ENCODE measurements at places on chromosomes 6 and 20.

GRCh38 chr6:134590449-134590848 is 272.5 kb upstream of the SGK1 start:
- H3K27ac ChIP-seq, result no peak overlapping the region
- H3K36me3 ChIP-seq, result no peaks in the 10 kb centered on the region
- H3K4me3 ChIP-seq, result no peak overlapping the region

- H3K36me3 ChIP-seq, result no peaks in the 10 kb centered on the region
- no peak overlapping the region for H3K4me3 ChIP-seq
- no peaks in the 10 kb centered on the region for H3K4me1 ChIP-seq
- no peaks in the 10 kb centered on the region for H3K27me3 ChIP-seq
- H3K27ac ChIP-seq, result no peak overlapping the region
- DNase-seq, result no peak
These were observed 778.5 kb downstream of the MAFB start for GRCh38 chr20:39910536-39910935.

GRCh38 chr6:37658121-37658520 is 39.6 kb downstream of the MDGA1 start:
- DNase-seq, result no peak
- H3K27me3 ChIP-seq, result peaks cover 4% of the 10 kb centered on the region
- peaks cover 2% of the 10 kb centered on the region for H3K36me3 ChIP-seq
- H3K4me1 ChIP-seq, result no peaks in the 10 kb centered on the region

GRCh38 chr20:43786885-43787284 is 60.1 kb upstream of the GTSF1L start:
- no peaks in the 10 kb centered on the region for H3K36me3 ChIP-seq
- no peak overlapping the region for H3K27ac ChIP-seq
- peaks cover 4% of the 10 kb centered on the region for H3K4me1 ChIP-seq
- no peak overlapping the region for H3K4me3 ChIP-seq
- peaks cover 4% of the 10 kb centered on the region for H3K27me3 ChIP-seq

- H3K27ac ChIP-seq, result peak overlapping the region; percentile 32
- no peak for DNase-seq
- peaks cover 7% of the 10 kb centered on the region for H3K27me3 ChIP-seq
- no peaks in the 10 kb centered on the region for H3K36me3 ChIP-seq
- H3K4me1 ChIP-seq, result peaks cover 3% of the 10 kb centered on the region
- no peak overlapping the region for H3K4me3 ChIP-seq
These were observed 150.1 kb upstream of the RPS6KA2 start for GRCh38 chr6:166777096-166777630.

DNA sequence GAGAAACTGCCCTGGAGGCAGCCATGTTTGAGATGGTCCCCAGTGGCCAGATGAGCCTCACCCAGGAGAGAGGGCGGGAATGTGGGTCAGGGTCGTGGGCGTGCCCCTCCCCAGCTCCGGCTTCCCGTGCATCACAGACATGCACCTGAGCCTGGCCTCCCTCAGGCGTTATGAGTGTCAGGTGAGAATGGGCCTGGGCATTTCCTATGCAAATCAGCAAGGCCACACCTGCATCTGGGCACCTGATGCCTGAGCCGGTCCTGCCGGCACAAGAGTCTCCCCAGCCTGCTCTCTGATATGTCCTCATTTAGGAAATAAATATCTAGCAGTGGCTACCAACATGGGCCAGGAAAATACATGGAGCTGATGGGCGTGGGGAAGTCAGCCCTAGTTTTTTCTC is 82.4 kb downstream of the RAMACL start:
- H3K36me3 ChIP-seq, result peaks cover 7% of the 10 kb centered on the region
- DNase-seq, result no peak
- no peaks in the 10 kb centered on the region for H3K27me3 ChIP-seq
- H3K27ac ChIP-seq, result no peak overlapping the region

DNA sequence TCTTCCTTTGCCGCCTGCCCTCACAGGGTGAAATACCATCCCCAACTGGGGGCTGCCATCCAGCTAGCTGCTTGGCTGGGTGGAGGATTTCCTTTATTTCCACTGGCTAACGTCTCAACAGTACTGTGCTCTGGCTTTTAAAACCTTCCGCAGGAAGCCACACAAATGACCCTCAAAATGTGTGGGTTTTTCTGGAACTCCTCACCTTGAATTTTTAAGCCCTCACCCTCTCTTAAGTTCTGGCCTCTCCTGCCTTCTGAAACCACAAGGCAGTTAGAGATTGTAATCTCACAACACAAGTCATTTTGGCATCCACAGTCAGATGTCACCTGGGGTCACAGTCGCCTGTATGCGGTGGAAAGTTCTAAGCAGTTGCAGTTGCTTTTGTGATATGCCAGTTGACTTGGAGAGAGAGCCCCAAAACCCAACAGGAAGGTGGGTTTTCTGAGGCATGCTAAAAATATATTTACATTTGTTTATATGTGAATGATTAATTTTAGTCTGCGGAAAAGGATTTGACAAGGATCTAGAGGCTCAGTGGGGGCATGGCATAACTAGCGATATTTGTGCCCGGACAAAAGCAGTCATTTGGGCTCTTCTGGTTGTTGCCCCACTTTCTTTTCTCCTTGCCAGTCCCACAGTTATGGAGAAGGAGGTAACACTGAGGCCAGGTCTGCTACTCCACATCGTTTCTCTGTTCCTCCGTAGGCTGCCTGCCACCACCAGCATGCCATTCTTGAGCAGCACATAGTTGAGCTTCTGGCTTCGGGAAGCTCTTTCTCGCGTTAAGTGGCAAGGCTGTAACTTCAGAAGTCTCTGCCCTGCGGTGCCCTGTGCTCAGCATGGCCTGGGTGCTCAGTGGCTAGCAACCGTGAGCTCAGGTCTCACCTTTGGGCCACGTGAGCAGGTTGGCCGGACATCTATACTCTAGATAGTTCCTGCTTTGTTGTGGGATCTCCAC is 335.3 kb downstream of the CD83 start:
- peak overlapping the region; percentile 56 for H3K27ac ChIP-seq
- peak overlapping the region; percentile 74 for H3K4me3 ChIP-seq
- peaks cover 51% of the 10 kb centered on the region for H3K4me1 ChIP-seq
- no peak for DNase-seq

DNA sequence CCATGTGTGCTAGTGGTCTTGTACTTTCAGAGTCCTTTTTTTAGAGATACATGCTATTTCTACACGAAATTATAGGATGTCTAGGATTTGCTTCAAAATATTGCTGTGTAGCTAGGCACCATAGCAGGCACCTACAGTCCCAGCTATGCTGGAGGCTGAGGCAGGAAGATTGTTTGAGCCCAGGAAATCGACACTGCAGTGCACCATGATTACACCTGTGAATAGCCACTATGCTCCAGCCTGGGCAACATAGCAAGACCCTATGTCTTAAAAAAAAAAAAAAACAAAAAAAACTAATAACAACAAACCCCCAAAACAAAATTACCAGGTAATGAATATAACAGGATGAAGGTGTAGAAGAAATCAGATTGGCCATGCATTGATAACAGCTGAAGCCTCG is 121.7 kb downstream of the NFATC2 start:
- peaks cover 52% of the 10 kb centered on the region for H3K4me1 ChIP-seq
- no peak for DNase-seq
- H3K4me3 ChIP-seq, result no peak overlapping the region
- peak overlapping the region; percentile 100 for H3K27ac ChIP-seq

GRCh38 chr6:163369141-163369540 is 45.4 kb upstream of the QKI start:
- peaks cover 47% of the 10 kb centered on the region for H3K27me3 ChIP-seq
- no peak overlapping the region for H3K27ac ChIP-seq
- no peak for DNase-seq
- H3K4me3 ChIP-seq, result no peak overlapping the region

DNA sequence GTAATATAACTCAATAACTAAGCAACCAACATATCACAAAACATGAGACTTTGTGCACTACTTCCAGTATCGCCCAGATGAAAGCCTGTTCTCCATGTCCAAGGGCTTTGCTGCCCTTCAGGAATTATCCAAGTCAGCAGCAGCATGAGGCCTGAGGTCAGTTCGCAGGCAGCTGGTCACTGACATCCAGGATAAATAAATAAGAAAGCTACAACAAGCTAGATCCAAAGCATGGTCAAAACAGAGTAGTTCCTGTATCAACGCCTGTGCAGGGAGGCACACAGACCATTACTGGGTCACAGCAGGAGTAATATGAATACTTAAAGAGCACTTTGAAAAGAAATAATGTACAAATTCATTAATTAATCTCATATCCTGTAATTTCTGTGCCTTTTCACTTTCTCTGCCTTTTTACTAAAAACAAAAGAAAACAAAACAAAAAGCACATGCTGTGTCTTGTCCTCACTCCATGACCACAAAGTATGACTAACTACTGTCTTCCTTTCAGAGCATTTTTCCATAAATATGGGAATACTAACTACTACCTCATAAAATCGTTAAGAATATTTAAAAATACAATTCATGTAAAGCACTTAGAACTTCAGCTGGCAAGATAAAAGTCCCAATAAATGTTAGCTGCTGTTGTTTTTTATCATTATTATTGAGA is 374.9 kb upstream of the IRAK1BP1 start:
- H3K36me3 ChIP-seq, result no peaks in the 10 kb centered on the region
- no peak overlapping the region for H3K27ac ChIP-seq
- no peak for DNase-seq
- no peaks in the 10 kb centered on the region for H3K4me1 ChIP-seq

- peaks cover 2% of the 10 kb centered on the region for H3K4me1 ChIP-seq
- no peak overlapping the region for H3K4me3 ChIP-seq
- H3K27ac ChIP-seq, result peak overlapping the region; percentile 51
- H3K27me3 ChIP-seq, result peaks cover 5% of the 10 kb centered on the region
- H3K36me3 ChIP-seq, result peaks cover 3% of the 10 kb centered on the region
- no peak for DNase-seq
These were observed 44.9 kb upstream of the SCML4 start for GRCh38 chr6:107868867-107869611.

DNA sequence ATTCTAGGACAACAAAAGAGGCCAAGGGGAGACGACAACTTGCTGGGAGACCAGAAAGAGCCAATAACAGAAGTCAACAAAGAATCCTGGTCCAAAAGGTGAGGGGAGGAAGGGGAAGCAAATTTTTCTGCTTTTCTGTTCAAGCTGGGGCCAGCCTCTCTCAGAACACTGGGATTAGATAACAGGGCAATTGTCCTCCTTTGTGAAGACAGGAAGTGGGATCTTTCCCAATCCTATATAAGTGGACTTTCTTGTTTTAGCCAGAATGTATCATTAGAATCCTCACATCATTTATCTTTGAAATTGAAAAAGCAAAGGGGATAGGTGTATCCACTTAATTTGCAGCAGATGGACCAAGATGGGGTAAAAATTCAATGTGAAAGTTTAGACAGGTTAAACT is 101.2 kb upstream of the COL21A1 start:
- H3K4me3 ChIP-seq, result no peak overlapping the region
- H3K27ac ChIP-seq, result no peak overlapping the region
- H3K36me3 ChIP-seq, result no peaks in the 10 kb centered on the region
- H3K4me1 ChIP-seq, result no peaks in the 10 kb centered on the region
- H3K27me3 ChIP-seq, result peaks cover 20% of the 10 kb centered on the region
- no peak for DNase-seq

DNA sequence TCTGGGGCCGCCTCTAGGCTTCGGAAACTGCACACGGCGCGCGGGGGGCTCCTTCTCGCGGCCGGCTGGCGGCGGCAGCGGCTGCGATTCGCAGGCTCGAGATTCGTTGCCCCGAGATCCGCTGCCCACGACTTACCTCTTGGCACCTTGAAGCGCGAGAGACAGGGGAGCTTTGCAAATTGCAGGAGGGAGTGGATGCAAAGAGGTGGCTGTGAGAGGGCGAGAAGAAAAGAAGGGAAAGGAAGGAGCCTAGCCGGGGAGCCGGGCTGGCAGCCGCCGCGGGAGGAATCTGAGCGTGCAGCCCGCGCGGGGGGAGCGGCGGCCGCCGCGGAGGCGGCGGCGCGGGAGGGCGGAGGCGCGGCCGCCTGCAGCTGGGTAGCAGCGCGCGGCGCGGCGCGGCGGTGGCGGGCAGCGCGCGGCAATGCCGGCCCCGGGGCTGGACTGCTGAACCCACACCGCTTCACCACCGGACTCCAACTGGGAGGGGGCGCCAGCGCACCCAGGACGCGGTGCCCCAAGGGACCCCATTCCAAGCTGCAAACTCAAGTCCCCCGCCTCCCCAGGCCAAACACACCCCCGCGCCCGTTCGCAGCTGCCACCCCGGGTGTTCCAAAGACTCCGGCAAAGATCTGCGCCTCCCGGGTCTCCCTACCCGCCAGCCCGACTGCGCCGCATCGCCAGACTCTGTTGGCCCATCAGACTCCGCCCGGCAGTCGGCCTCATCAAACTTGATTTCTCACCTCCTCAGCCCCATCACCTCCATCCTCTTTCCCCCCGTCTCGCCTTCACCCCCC is 44.2 kb upstream of the SUPT3H start:
- H3K27ac ChIP-seq, result peak overlapping the region; percentile 97
- no peaks in the 10 kb centered on the region for H3K27me3 ChIP-seq
- peaks cover 9% of the 10 kb centered on the region for H3K36me3 ChIP-seq
- H3K4me1 ChIP-seq, result peaks cover 31% of the 10 kb centered on the region
- peak; percentile 43 for DNase-seq

- H3K4me1 ChIP-seq, result no peaks in the 10 kb centered on the region
- H3K4me3 ChIP-seq, result no peak overlapping the region
- no peaks in the 10 kb centered on the region for H3K27me3 ChIP-seq
- DNase-seq, result no peak
These were observed 50.4 kb downstream of the IRAK1BP1 start for GRCh38 chr6:78917788-78918187.

- H3K27me3 ChIP-seq, result peaks cover 50% of the 10 kb centered on the region
- H3K4me3 ChIP-seq, result peak overlapping the region; percentile 93
- H3K27ac ChIP-seq, result no peak overlapping the region
- peaks cover 13% of the 10 kb centered on the region for H3K4me1 ChIP-seq
These were observed 802 bp downstream of the CYP39A1 start for GRCh38 chr6:46651816-46652215.

DNA sequence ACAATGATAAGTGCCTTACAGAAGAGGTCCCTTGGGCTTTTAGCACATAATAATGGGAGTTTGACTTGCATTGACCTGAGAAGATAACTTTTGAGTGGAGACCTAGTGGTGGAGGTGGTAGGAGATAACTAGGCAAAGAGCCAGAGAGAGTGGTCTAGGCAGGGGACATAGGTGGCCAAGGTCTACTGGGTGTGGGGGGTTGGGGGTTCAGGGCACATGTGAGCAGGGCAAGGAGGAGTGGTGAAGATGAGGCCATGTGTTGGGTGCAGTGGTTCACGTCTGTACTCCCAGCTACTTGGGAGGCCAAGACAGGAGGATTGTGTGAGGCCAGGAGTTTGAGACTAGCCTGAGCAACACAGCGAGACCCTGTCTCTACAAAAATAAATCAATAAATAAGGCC is 74.3 kb upstream of the CTNNBL1 start:
- H3K36me3 ChIP-seq, result no peaks in the 10 kb centered on the region
- peaks cover 57% of the 10 kb centered on the region for H3K27me3 ChIP-seq
- no peak for DNase-seq
- no peak overlapping the region for H3K4me3 ChIP-seq

DNA sequence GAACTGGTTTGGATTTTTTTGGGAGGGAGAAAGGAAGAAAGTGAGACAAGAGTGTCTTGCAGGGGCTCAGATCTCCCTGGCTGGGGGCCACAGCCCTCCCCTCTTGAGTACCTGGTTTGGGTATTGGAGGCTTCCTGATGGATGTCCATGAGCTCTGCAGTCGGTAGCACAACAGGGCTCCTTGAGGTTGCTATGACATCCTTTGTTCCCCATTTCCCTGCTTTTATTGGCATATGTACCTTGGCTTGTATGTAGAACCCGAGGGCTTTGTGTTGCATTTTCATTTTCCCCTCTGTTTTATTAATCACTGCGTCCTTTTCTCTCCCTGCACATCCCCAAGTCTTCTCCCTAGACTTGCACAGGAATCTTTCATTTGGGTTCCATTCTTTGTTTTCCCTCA is 355.5 kb upstream of the TSHZ2 start:
- no peak overlapping the region for H3K4me3 ChIP-seq
- no peaks in the 10 kb centered on the region for H3K36me3 ChIP-seq
- peaks cover 8% of the 10 kb centered on the region for H3K4me1 ChIP-seq
- H3K27me3 ChIP-seq, result peaks cover 16% of the 10 kb centered on the region
- no peak for DNase-seq

GRCh38 chr6:139017227-139017626 is 11.3 kb upstream of the ABRACL start:
- H3K36me3 ChIP-seq, result no peaks in the 10 kb centered on the region
- no peak overlapping the region for H3K4me3 ChIP-seq
